Left lung (tissue), 14 donors: ENCODE measurements at places on chromosomes 11 and 22. TPM values are rescaled to one million over a fixed set of nuclear protein-coding genes. Genes with fewer than 3 reads are reported as not detected.

XPNPEP3 gene
- polyA plus RNA-seq = 25.3 TPM

IL10RA gene
- 4.5 TPM for polyA plus RNA-seq

UBQLNL gene
- polyA plus RNA-seq = 1.7 TPM

OR4A16 gene
- not detected for polyA plus RNA-seq

ZFTA gene
- polyA plus RNA-seq = 29.3 TPM

MS4A6A gene
- 27.6 TPM for polyA plus RNA-seq

ANO3 gene
- 0.57 TPM for polyA plus RNA-seq

GGTLC3 gene
- polyA plus RNA-seq = 0.43 TPM

OR52I2 gene
- polyA plus RNA-seq = not detected

MGAT3 gene
- 18.2 TPM for polyA plus RNA-seq
